ENCODE measurements at places on chromosomes 16 and 17. TPM values are rescaled to one million over a fixed set of nuclear protein-coding genes. Genes with fewer than 3 reads are reported as not detected.

The CNP gene
- total RNA-seq, result 25.3 TPM

The SOST gene
- total RNA-seq, result not detected

The FBXO39 gene
- total RNA-seq, result 0.67 TPM

The ICAM2 gene
- 10.1 TPM for total RNA-seq

The NAGS gene
- total RNA-seq, result 21.5 TPM

The CTRL gene
- total RNA-seq, result 0.50 TPM

The SAMD14 gene
- total RNA-seq, result 0.84 TPM

All from liver (tissue), 10 donors.